Esophagus squamous epithelium (tissue), 5 donors: ENCODE measurements at places on chromosomes 1 and 21.

GRCh38 chr1:115343200-115343737 is 5.2 kb upstream of the NGF start:
- no peak for DNase-seq

DNA sequence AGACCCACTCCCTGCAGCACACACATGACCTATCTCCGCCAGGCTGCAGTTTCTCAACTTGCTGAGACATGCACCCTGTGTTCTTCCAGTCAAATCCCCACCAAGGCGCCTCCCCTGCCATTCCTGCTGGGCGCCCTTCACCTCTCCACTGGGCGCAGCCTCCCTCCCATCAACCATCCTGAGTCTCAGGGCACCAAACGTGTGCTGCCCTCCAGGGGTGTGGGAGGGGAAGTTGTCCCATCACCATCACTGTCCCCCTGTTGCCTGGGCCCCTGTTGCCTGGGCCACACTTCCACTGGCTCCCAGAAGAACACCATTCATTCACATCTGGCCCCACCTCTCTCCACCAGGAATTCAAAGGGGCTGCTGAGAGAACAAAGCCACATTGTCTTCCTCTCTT is 44.9 kb upstream of the EFHD2 start:
- no peak for DNase-seq

- no peak for DNase-seq
Observed at GRCh38 chr21:36646011-36646410, 52.9 kb upstream of the SIM2 start.

- DNase-seq = no peak
Observed at GRCh38 chr1:214747050-214747635, 144.1 kb downstream of the CENPF start.

DNA sequence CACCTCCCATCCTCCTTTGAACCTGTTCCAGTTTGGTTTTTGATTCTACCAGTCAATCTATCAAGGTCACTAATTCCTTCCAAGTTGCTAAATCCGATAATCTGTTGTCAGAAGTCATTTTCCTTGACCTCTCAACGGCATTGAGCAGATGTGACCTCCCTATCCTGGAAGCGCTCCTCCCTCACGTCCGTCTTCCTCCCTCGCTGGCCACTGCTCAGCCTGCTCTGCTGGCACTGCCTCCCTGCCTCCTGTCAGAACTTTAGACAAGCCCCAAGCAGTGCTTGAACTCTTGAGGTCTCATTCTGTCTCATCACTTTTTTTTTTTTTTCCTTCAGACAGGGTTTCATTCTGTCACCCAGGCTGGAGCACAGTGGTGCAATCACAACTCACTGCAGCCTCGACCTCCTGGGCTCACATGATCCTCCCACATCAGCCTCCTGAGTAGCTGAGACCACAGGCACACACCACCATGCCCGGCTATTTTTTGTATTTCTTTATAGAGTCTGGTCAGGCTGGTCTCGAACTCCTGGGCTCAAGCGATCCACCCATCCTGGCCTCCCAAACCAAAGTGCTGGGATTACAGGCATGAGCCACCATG is 4.4 kb upstream of the ACOT7 start:
- no peak for DNase-seq

GRCh38 chr1:190353538-190354101 is 124.0 kb downstream of the BRINP3 start:
- DNase-seq = no peak

DNA sequence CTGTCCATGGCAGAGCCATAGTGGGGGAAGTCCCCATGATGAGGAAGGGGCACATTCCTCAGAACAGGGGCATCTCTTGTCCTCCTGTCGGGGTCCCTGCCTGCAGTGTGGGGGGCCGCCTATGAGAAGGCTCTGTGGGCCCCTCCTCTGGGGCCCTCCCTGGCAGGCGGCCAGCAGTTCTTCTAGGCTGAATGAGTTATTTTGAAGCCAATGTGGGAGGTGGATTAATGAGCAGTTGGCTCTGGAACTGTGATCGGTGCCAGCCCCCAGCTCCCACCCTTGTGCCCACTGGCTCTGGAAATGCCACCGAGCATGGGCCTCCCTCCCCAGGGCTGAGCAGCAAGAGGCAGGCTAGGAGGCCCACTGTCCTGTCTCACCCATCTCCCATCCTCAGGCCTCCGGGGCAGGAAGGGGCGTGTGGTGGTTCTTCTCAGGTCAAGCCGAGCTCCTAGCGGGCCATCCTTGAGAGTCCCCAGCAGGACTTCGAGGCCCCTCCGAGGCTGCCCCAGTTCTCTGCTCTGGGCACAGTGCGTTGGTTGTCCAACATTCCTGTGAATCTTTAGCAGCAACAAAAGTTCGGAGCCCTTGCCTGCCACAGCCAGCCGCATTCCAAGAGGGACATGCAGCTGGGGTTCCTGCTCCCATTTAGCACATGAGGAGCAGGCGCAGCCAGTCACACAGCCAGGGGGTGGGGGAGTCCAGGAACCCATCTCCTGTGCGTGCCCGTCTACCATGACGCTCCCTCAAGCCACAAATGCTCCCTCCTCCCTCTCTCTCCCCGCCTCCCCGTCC is 57.2 kb downstream of the EDN2 start:
- no peak for DNase-seq

DNA sequence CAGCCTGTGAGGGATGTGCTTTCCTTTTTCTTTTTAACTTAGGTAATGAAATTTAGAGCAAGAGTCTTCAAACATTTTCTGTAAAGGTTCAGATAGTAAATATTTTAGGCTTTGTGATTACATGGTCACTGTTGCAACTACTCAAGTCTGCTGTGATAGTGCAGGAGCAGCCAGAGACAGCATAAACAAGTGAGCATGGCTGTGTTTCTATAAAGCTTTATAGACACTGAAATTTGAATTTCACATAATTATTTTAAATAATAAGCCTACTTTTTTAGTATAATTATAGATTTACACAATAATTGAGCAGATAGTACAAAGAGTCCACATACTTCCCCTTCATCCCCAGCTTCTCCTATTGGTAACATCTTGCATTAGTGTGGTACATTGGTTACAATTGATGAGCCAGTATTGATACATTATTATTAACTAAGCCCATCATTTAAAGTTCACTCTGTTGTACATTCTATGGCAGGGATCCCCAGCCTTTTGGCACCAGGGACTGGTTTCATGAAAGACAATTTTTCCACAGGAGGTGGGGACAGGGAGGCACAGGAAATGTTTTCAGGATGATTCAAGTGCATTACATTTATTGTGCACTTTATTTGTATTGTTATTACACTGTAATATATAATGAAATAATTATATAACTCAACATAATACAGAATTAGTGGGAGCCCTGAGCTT is 3.0 kb downstream of the ATF6 start:
- DNase-seq = no peak

DNA sequence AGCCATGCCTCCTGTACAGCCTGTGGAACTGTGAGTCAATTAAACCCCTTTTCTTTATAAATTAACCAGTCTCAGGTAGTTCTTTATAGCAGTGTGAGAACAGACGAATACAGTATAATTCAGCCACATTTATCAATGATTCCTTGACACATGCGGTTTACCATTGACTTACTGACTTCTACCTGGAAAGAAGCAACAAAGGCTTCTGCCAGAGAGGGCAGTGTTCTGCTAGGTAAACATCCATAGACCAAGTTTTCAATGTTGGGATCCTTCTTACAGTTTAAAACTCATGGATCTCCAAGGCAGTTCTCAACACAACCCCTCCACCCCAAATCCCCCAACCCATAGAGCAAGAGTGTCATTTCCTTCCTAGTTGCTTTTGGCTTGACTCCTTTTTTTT is 150.6 kb downstream of the ZNF648 start:
- no peak for DNase-seq

GRCh38 chr1:74811436-74812179 is 78.7 kb downstream of the TYW3 start:
- DNase-seq = no peak

DNA sequence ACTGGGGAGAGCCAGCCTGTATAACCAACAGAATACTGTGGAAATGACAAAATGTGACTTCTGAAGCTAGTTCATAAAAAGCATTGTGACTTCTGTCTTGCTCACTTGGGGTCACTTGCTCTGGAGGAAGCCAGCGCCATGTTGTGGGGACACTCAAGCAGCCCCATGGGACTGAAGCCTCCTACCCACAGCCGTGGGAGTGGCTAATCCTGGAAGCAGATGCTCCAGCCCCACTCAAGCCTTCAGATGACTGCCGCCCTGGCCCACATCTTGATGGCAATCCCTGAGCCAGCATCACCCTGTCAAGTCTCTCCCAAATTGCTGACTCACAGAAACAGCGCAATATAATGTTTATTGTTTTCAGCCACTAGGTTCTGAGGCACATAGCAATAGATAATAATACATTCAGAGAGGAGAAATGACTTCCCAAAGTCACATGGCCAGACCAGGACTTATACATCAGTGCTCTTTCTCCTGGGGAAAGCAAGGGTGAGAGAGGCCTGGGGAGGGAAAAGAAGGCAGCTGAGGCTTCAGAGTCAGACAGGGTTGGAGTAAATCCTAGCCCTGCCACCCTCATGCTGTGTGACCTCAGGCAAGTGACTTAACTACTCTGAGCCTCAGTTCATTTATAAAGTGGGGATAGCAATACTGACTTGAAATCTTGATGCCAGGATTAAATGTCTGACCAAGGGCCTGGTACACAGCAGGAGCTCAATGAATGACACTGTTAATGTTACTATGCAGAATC is 5.0 kb upstream of the TNFRSF8 start:
- no peak for DNase-seq

GRCh38 chr1:243726806-243727502 is 123.1 kb downstream of the AKT3 start:
- no peak for DNase-seq

- no peak for DNase-seq
Observed at GRCh38 chr1:170445096-170445495, 86.9 kb upstream of the GORAB start.

GRCh38 chr1:2350501-2350900 is 40.9 kb downstream of the MORN1 start:
- DNase-seq = no peak

- no peak for DNase-seq
Observed at GRCh38 chr1:156097499-156098178, 15.4 kb upstream of the MEX3A start.

DNA sequence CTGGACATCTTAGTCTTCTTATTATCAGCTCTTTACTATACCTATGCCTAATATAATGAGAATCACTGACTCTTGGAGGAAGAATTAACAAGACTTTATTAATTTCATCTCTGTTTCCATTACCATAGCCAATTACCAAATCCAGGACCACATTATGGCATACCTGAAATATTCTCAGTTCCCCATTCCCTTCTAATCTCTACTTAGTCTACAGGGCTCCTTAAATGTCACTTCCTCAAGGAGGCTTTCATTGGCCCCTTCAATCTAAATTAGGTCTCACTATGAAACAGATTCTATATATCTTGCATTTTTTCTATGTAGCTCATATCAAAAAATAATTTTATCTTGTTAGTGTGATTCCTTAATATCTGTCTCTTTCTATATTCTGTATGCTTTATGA is 371.2 kb downstream of the PTBP2 start:
- DNase-seq = no peak

DNA sequence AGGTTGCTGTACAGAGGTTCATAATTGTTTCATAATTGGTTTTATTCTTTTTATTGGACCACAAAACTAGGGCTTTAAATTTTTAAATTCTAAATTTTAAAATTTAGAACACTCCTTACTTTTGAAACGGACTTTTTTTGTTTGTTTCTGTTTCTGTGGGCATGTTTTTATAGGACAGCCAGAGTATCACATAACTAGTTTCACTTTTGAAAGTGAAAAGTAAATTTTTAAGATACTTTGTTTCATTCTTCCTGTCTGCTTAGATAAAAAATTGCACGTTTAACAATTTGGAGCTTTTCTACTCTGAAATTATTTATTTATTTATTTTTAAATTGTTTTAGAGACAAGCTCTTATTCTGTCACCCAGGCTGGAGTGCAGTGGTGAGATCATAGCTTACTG is 29.7 kb downstream of the MDM4 start:
- no peak for DNase-seq

DNA sequence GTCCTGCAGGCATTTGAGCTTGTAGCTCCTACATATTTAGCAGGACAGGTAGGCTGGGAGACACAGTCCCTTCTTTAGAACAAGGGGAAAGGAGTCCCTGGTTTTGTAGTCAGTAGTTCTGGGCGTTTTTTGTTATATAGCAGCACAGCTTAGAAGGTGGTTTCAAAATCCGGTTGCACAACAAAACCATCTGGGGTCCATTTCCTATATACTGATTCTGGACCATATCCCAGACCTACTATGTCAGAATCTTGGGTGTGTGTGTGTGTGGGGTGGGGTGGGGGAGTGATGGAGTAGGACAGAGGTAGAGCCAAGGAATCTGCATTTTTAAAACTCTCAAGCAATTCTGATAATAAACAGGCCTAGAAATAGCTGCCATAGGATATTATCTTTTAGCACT is 21.6 kb downstream of the METTL13 start:
- no peak for DNase-seq

DNA sequence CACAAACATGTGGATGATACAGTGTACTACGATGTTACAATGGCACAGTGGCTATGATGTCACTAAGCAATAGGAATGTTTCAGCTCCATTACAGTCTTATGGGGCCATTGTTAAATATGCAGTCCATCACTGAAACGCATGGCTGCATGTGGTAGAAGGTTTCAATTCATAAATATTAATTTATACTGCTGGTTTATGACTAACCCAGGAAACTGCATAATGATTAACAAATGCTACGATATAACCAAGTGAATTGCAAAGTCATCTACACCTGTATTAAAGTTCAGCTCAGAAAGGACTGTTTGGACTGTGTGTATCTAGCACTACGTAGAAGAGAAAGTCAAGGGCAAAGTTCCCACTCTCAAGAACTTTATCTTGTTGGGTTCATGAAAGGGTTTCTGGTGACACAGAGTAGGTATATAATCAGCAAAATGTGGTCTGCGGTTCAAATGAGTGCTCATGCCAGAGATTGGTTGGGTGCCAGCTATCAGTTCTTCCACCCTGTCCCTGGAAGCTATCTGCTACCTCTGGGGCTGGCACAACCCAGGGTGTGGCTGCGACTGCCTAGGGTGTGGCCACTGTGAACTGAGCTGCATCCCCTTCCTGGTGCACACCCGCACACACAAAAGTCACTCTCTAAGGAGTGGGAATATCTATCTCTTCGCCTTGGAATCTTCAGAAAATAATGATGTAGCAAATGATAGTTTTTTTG is 14.8 kb downstream of the MGST3 start:
- no peak for DNase-seq

DNA sequence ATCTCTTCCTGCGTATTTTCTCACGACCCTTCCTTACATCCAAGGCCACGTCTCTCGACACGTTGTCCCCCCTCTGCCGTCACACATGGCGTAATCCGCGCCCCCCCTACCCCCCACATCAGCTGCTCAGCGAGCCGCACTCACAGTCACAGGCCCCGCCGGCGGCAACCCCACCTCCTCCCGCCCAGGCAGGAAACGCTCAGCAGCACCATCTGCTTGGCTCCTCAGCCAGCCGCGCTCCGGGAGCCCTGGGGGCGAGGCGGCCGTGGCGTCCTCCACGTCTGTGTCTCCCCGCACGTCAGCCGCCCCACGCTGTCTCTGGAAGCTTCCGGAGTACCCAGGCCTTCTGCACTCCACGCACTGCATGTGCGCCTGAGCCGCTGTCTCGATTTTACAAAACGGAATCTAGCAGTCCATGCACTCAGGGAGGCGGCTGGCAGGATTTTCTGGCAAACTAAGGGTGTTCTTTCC is 64.6 kb downstream of the SIK1 start:
- DNase-seq = peak; percentile 34

- DNase-seq = no peak
Observed at GRCh38 chr1:100164216-100164615, 13.8 kb downstream of the LRRC39 start.
